ENCODE measurements at places on chromosomes 4 and X.

GRCh38 chr4:11635342-11635741, 206.6 kb upstream of the HS3ST1 start:
- DNase-seq = no peak

GRCh38 chrX:98405376-98405775, 1521.7 kb downstream of the RPA4 start:
- no peak for DNase-seq

- no peak for DNase-seq
Measured at GRCh38 chr4:184765473-184766340, 31.8 kb upstream of the CENPU start.

DNA sequence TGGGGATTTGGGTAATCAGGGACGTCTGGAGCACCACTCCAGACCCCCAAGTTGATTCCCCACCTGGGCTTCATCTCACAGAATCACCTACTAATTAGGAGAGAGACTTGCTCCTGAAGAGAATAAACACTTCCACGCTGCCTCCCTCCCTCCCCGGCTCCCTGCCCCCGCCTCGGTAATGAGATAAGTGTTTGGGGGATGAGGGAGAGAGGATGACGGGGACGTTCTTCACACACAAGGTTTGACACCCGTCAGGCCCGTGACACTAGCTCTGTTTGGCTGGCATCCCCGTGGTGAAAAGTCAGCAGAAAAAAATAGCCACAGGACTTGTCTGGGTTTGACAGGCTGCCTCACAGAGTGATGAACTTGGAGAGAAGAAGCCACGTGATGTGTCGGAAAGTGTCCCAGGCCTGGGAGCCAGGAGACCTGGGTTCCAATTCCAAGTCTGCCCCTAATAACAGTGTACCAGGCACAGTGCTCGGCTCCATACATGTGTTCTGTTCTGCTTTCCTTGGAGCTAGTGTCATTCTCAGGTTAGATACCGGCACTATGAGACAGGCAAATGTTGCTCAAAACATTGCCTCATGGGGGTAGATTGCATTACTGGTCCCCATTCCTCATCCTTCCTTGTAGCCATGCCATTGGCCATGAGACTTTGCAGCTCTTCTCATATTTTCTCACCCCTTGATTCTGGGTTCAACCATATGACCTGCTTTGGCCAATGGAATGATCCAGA, 578.0 kb downstream of the BCOR start:
- DNase-seq = no peak

DNA sequence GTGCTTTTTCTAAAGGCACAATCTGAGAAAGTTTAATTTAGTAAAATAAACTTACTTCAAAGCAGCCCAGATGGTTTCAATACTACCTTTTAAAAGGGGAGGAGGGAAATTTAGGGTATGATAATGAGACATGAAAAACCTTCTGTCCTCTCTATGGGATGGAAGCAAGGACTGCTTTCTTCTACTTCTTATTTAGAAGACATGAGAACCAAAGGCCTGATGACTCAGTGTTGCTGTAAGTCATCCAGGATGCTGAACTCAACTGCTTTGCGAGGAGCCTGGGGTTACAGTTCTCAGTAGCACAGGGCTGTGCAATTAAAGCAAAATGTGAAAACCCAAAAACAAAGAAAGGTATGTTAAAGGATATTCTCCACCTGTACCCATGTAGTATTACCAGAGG, 140.8 kb upstream of the EDNRA start:
- DNase-seq = no peak

DNA sequence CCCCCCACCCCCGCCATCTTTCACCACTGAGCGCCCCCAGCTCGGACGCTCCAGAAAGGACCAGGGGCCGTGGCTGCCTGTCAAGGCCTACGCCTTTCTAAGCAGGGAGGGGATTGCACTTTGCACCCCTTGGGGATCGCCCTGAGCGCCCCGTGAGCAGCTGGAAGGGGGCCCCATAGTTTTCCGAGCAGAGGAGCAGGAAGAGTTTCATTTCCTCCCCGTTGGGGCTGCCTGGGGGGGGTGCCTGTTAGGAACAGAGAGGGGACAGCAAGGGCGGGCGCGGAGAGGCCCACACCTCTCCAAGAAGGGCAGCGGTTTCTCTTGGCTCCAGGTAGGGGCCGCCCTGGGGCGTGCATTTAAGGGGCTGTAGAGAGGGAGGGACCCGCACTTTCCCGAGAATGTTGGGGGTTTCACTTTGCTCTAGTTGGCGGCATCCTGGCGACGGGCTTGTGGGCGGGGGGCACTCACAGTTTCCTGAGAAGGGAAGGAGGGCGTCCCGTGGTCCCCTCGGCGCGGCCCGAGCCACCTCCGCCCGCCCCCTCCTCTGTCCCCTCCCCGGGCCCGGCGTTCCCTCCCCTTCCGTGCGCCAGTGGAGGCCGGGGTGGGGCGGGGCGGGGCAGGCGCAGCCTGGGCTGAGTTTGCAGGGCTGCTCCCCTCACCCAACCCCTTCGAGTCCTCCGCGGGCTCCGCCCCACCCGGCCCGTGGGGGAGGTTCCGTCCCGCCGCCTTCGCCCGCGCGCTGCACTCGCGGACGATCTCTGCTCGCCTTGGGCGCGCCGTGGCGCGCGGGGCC, 82.3 kb upstream of the CD99 start:
- DNase-seq = no peak

GRCh38 chr4:109079731-109080130, 222.7 kb downstream of the COL25A1 start:
- no peak for DNase-seq

- no peak for DNase-seq
Measured at GRCh38 chr4:140695483-140695882, 60.7 kb downstream of the TBC1D9 start.

GRCh38 chrX:119895843-119896326, at the start of gene AKAP14:
Gene AKAP14 (plus strand): TSS chrX:119895893. CDS start chrX:119903224, 7,331 bp downstream.
- DNase-seq = no peak

All from left renal cortex interstitium (tissue), 4 donors.